ENCODE measurements at places on chromosomes 2 and 18.

DNA sequence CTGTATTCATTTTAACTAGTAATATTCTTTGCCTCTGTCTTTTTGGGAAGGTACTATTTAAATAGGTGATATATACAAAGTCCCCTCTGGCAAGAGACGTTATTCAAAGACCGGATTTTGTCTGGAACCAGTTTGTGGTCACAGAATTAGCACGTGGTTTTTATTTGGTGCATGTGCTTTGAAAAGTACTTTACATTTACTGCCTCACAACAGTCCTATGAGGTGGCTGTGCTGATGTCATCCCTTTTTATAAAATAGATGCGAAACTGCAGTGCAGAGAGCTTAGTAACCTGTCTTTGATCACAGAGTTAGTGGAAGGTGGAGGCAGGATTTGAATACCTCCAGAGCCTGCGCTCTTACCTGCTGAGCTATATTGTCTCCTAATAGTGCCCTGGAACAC, 4.0 kb downstream of the LPIN1 start:
- no peak for DNase-seq

DNA sequence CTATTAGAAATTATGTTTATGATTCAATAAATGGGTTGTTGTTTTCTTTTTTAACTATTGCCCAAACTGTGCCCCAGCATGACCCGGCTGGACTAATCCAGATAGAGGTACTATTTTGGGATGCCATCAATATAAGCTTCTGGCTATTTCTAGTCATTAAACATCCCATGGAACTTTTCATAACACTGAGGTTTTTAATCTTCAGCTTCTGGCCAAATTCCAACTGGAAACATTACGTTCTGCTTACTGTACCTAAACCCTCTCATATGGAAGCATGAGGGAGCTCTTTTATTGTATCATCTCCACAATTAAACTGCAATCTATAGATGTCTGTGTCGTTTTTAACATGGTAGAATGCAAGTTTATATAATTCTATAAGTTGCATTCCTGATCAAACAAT, 674.7 kb downstream of the ARHGAP15 start:
- no peak for DNase-seq

DNA sequence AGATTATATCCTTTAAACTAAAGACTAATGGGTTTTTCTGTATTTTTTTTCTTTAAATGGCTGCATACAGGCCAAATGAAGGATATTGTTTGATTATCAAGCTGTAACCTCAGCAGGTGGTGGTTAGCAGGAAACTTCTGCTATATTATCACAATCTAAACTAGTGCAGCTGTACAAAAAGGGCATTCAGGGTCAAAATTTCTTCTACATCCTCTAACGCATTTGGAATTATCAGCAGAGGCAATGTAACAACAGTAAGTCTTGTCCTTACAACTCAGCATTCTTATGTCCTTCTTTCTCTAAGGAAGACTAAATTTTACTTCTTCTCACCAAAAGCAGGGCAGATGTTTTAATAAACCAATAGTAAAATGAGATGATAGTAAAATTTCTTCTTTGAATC, 135.8 kb upstream of the FN1 start:
- no peak for DNase-seq

- no peak for DNase-seq
Observed at GRCh38 chr18:6576718-6577375, 152.7 kb upstream of the ARHGAP28 start.

DNA sequence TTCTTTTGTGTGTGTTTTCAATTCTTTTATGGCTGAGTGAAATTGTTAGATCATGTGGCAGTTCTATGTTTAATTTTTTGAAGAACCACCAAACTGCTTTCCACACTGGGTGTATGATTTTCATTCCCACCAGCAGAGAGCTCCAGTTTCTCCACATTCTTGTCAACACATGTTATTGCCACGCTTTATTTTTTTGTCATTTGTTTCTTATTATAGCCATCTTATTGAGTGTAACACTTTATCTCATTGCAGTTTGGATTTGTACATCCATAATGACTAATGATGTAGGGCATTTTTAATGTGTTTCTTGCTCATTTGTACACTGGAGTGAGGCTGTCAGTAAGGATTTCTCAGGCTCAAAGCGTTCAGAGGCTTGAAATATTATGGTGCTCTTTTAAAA, 184.2 kb downstream of the PIEZO2 start:
- no peak for DNase-seq

DNA sequence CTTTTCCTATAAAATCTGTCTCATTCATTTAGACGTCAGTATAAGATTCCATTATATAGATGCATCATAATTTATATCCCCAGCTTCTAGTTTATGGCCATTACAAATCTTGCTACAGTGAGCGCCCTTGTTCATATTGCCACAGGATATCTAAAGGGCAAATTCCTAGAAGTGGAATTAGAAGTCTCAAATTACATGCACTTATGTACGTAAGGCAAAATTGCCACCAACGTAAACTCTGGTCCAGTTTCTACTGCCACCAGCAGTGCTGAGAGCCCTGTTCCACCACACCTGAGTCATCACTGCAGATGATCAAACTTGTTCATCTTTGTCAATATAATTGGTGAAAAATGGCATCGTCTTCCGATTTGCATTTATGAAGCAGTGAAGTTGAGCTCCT, 90.9 kb upstream of the ID2 start:
- no peak for DNase-seq

- DNase-seq, result no peak
Observed at GRCh38 chr2:144099340-144099739, 420.6 kb downstream of the ZEB2 start.

GRCh38 chr18:51151568-51152511, 45.6 kb downstream of the MEX3C start:
- no peak for DNase-seq

All from LNCaP clone FGC (cell line).